ENCODE measurements at places on chromosomes 7 and 10.
A peak's percentile ranks its signal among the peaks of the same experiment; 100 is the strongest.

GRCh38 chr7:29208410-29209250, 14.1 kb downstream of the CHN2 start:
- DNase-seq = peak; percentile 27

GRCh38 chr7:142584765-142585164, 164.5 kb upstream of the PRSS1 start:
- no peak for DNase-seq

DNA sequence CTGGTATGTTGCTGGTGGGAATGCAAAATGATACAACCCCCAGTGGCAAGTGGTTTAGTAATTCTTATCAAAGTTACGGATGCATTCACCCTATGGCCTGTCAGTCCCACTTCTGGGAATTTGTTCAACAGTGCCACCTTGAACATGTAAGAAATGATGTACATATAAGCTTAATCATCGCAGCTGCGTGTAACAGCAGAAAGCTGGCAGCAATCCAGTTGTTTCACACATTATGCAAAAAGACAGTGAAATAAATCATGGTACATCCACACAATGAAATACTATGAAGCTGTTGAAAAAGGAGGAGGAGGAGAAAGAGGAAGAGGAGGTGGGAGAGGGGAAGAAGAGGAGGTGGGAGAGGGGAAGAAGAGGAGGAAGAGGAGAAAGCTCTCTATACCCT, 76.2 kb upstream of the MYL10 start:
- DNase-seq = no peak

- no peak for DNase-seq
Observed at GRCh38 chr7:149245744-149246143, 6.3 kb downstream of the ZNF212 start.

- DNase-seq = no peak
Observed at GRCh38 chr10:80253266-80253962, 36.0 kb downstream of the MAT1A start.

DNA sequence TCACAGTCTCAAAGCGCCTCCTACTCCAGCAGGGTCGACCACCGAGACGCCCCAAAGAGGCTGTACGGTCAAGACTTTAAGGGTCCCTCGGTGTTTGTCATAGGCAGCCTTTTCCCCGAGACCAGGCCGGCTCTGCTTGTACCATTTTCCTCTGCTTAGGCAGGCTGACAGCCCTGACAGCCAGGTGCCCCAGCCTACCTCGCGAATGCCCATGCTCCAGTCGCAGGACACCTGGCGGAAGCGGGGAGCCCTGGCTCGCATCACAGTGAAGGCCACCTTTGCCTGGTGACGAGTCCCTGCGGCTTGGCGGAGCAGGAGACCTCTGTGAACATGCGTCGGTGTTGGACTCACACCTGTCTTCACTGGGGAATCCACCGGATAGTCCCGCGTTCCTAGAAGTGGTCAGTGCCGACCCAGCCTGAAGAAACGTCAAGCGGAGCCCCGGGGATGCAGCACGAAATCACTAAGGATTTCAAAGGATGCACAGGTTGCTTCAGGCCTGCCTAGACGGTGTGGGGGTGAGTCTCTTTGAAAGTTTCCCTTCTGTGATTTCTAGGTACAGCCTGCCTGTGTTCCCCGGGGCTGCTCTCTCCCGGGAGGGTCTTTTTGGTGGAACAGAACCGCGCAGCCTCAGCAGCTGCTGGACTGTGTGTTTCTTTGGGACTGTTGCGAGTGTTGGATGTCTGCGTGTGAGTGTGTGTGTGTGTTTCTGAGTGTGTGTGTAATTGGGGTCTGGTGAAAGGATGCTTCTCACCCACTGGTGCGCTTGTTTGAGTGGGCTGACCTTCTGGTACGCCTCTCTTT, 30.5 kb upstream of the ZNF273 start:
- DNase-seq = no peak

DNA sequence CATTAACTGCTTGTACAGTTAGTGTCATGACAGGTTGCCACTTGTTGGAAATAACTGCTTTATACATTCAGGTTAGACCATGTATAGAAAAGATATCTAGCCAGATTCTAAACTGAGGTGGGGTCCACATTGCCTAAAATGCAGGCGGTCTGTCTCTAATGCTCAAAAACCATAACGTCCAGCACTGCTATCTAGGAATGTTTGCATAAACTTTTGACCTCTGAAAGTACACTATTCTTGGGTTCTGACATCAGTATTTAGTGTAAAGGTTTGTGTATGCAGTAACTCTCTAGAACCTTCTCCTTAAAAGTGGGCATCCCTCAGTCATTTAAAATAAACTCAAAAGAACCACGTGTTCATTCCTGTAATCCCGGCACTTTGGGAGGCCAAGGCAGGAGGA, 10.3 kb upstream of the FAM171A1 start:
- no peak for DNase-seq

GRCh38 chr7:109331423-109331822, 761.7 kb downstream of the DNAJB9 start:
- DNase-seq = no peak

GRCh38 chr10:85861513-85862197, 504.9 kb downstream of the GRID1 start:
- DNase-seq = no peak

DNA sequence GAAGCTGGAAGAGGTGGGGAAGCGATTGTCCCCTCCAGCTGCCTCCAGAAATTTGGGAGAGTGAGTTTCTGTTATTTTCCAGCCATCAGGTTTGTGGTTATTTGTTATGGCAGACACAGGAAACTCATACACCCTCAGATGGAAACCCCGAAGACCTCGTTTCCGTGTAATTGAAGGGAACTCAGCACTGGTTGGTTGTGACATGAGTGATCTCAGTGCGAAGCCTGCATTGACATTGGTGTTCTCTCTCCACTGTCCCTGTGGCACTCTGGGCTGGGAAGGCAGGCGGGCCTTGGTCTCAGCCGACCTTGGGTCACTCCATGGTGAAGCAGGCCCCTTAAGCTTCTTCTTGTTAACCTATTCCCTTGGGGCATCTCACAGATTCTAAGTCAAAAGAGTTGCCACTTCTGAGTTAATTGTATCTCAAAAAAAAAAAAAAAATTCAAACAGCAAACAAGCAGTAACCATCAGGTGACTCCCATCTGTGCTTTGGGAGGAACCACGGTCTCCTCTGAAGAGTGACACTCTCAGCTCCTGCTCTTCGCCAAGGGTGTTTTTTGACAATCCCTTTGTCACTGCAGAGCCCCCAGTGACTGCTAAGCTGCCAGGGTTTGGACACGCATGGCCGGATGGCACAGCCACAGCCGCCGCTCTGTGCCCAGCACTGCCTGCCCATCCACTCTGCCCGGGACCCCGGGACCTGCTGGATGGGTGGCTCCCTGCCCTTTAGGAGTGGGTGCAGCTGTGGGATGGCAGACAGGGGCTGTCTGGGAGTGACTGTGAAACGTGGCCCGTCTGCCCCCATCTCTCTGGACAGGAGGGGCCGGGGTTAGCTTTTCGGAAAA, 233.6 kb downstream of the PRPF18 start:
- DNase-seq = no peak

- DNase-seq = no peak
Observed at GRCh38 chr7:101393865-101394264, 31.2 kb downstream of the COL26A1 start.

GRCh38 chr10:75428434-75429158, 2.8 kb upstream of the LRMDA start:
- no peak for DNase-seq

GRCh38 chr10:7373039-7373438, 37.8 kb downstream of the SFMBT2 start:
- no peak for DNase-seq

- no peak for DNase-seq
Observed at GRCh38 chr7:153091477-153091876, 331.9 kb downstream of the ACTR3B start.

DNA sequence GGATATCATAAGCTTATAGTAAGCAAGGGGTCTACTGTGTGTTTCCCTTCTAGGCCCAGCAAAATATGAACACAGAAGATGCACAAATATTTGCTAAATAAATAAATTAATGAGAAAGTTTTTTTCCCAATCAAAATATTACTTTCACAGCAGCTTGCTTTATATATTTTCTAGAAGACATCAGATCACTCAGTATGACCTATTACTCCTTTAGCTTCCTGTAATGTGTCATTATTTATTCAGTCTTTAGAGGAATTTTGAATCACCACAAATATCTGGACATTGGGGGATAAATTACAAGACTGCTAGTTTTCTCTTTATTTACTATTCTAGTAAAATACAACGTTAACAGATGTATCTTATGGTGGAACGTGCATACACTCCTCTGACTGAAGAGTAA, 765.8 kb upstream of the POM121L12 start:
- no peak for DNase-seq

DNA sequence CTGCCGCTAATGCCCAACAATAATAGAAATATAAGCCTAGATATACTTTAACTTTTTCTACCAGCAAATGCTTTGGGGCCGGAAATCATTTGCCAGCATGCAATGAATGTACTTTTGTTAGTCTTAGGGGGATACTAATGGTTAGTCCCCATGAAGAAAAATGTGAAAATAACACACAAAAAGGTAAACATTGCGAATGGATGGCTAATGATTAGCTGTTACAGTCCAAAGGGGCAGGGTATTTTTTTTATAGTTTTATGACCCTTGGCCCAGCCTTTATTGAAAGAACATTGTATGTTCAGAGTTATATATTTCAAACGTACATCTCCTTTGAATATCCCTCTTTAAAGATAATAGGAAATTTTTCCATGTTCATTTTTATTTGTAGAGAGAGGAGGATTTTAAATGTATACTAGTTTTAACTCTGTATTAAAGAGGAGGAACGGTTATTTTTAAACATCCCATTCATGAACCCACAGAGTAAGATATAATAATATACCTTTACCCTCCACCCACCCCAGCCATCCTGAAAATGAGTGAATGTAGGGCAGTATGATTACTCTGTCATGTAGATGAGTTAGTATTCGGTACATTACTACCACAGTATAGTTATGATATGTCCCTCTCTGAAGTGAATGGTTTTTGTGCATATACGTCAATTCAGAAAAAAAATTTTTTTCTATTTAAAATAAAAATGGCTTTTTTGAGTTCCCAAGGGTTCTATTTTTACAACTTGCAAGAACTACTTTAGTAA, 63.6 kb downstream of the ARID5B start:
- no peak for DNase-seq

- no peak for DNase-seq
Observed at GRCh38 chr10:129905553-129905952, 58.5 kb downstream of the EBF3 start.

GRCh38 chr7:20514364-20514763, 101.1 kb upstream of the ABCB5 start:
- DNase-seq = peak; percentile 4

- DNase-seq = no peak
Observed at GRCh38 chr10:93852476-93853095, 41.2 kb upstream of the SLC35G1 start.

- DNase-seq = no peak
Observed at GRCh38 chr10:118547282-118547681, 48.2 kb downstream of the PRLHR start.

DNA sequence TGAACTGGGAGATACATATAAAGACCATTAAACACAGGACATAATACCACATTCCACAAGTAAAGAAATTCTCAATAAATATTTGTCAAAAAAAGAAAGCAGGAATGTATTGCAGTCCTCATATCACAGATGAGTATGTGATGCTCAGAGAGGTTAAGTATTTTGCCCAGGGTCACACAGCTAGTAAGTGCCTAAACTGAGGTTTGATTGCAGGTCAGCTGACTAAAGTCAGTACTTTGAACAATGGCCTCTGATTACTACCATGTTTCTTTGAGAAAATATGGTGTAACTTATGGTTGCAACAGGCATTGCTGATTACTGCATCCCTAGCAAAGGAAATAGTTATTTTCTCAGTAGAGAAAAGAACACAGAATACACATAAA, 267.1 kb downstream of the ELMO1 start:
- no peak for DNase-seq

DNA sequence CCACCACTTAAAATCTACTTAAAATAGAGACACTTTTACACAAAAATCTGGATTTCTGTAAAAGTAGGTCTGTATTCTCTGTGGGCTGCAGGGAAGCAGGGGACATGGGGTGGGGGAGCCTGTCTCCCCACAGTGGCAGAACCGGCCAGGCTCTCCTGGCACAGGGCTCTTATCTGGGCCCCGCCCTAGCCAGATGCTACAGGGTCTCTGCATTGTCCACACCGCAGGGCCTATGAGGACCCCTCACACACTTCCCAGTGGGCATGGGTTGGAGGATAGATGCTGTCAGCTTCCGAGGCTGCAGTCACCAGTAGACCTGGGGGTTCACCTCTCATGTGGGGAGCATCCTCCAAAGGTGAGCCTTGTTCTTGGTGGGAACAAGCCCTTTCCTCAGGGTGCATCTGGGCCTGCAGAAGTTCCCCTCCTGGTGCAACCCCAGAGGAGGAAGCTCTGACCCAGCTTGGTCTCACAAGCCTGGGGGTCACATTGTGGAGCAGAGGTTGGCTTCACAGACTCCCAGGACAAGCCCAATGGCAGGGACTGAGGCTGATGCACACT, 15.4 kb upstream of the MYL7 start:
- no peak for DNase-seq

DNA sequence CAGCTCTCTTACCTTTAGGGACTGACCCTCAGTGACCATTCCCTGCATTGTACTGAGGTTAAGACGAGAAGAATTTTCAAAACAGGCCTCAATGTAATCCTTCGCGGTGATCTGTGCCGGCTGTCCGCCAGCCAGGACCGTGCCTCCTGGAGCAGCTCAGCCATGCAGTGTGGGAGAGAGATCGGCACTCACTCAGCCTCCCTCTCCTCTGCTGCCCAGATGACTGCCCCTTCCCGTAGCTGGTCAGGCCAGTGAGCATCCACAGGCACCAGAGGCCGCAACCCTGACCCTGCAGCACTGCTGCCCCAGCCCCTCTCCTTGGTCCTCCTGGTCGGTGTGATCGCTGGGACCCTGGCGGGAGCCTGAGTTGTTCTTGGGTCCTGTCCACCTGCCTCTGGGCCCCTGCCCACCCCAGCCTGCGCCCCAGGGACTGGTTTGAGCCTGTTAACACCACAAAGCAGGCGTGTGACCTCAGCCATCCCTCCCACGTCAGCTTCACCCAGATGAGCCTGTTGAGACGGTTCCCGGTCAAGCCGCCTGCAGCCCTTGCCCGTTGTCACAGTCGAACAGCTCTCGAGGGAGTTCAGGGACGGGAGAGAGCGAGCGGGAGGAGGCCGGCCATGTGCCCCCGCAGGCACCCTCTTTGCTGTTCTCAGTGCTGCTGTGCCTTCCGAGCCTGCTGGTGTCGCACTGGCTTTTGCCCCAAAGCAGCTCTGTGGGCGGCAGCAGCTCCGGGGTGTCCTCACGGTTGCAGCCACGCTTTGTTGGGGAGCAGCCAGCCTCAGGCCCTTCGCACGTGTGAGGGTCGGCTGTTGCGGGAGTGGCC, 37.2 kb downstream of the NKX6-2 start:
- no peak for DNase-seq
